Upper lobe of right lung (tissue), 1 donor: ENCODE measurements at places on chromosomes 11 and 22.

GRCh38 chr11:58165504-58166106 is 23.3 kb upstream of the OR9Q2 start:
- no peak for DNase-seq

DNA sequence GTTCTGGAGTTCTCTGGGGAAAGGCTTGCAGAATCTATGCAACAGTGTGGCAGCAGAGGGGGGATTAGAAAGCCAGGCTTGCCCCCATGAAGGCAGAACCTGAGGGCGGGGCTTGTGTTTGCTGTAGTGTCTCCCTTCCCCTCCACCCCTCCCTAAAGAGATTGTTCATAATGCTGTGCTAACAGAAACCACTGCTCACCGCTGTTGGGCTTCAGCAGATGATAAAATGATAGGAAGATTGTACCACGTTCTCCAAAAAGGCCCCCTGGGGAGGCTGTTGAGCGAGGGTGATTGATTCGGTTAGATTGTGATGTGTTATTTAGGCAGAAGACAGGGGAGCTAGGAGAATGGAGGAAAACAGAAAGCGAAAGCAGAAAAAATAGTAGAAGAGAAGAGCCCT is 215.2 kb upstream of the NCAM1 start:
- DNase-seq = no peak

DNA sequence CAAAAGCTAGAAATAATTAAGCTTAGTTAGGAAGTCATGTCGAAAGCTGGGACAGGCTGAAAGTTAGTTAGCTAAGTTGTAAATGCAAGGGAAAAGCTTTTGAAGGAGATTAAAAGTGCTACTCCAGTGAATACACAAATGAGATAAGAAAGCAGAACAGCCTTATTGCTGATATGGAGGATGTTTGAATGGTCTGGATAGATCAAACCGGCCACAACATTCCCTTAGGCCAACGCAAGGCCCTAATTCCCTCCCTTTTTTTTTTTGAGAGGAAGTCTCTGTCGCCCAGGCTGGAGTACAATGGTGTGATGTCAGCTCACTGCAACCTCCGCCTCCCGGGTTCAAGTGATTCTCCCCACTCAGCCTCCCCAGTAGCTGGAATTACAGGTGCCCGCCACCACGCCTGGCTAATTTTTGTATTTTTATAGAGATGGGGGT is 23.3 kb upstream of the WEE1 start:
- no peak for DNase-seq

GRCh38 chr11:83151274-83151977 is 5.5 kb upstream of the PCF11 start:
- DNase-seq = no peak

- no peak for DNase-seq
Observed at GRCh38 chr11:70155386-70155785, 47.7 kb upstream of the FADD start.

- peak; percentile 29 for DNase-seq
Observed at GRCh38 chr22:19060356-19061009, 61.7 kb downstream of the DGCR2 start.

DNA sequence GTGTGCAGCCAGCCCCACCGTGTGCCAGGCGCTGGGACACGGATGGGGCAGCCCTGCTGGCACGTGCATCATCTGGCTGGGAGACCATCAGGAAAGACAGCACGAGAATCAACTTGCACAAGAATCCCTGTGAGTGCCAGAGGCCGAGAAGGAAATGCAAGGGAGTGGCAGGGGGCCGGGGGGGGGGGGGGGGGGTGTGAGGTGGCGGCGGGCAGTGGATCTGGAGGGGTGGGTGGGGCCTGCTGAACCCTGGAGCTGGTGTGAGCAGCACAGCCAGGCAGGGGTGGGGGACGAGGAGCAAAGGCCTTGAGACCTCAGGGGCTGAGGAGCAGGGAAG is 14.0 kb upstream of the FLRT1 start:
- DNase-seq = no peak

- no peak for DNase-seq
Observed at GRCh38 chr11:32563600-32563959, 20.1 kb upstream of the EIF3M start.

DNA sequence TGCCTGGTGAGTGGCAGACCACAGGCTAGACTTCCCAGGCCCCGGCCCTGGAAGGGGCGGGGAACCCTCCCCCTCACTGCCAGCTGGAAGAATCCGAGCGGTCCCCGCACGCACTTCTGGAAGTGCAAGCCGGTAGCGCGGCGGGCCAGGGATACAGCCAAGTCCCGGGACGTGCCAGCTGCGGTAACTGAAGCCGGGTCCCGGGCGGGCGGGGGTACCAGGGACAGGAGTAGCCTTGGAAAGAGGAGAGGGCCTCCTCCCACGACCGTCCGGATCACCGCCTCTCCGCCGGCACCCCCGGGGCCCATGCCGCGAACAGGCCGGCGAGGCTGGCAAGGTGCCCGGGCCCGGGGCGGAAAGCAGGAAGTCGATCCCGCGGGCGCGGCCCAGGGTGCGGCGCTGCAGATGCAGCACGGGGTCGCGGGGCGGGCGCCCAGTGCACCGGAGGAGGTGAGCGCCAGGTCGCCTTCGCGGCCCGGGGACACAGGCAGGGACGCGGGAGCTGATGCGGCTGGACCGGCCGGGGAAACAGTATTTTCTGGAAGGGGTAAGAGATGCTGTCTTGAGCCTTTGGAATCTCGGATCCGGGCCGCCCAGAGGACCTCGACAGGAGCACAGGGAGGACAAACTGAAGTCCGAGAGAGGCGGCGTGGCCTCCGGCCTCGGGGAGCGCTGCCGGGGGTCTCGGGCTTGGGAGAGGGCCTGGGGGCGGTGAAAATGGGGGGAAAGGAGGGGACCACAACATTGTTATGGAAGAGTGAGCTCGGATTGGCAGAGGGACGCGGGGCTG is 783 bp upstream of the SLC35C1 start:
- DNase-seq = peak; percentile 94

- DNase-seq = peak; percentile 65
Observed at GRCh38 chr11:34639545-34639944, 18.7 kb downstream of the EHF start.

DNA sequence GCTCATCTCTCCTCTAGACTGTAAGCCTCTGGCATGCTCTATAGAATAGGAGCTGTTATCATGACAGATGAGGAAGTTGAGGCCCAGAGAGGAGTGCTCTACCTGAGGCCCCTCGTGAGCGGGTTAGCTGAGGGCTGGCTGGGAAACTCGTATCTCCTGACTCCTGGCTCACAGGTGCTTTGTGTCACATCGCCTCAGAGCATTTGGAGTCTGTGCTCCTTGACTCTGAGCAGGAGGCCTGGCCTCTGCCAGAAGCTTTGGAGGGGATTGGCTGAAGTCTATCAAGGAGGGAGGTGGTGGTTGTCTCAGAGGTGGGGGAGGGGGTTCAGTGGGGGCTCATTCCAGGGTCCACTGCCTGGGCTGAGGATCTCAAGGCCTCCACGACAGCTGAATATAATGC is 7.4 kb downstream of the KCNC1 start:
- peak; percentile 27 for DNase-seq

GRCh38 chr11:114553642-114554041 is 6.0 kb downstream of the NXPE1 start:
- no peak for DNase-seq

GRCh38 chr11:78646564-78647185 is 72.0 kb upstream of the NARS2 start:
- DNase-seq = no peak

- no peak for DNase-seq
Observed at GRCh38 chr22:38860283-38861169, 11.5 kb downstream of the CBX6 start.

GRCh38 chr11:23205156-23205871 is 345.0 kb upstream of the CCDC179 start:
- DNase-seq = no peak

GRCh38 chr11:67522844-67523555 is at the start of gene CABP2:
Gene CABP2 (minus strand): TSS chr11:67523446. CDS start chr11:67523326, 120 bp downstream.
- DNase-seq = no peak
